Esophagus mucosa (tissue), 1 donor: ENCODE measurements at places on chromosomes 3 and 15. TPM values are rescaled to one million over a fixed set of nuclear protein-coding genes. Genes with fewer than 3 reads are reported as not detected.

- ATAC-seq: peak; percentile 77
These were observed 27.3 kb upstream of the DMXL2 start for GRCh38 chr15:51649659-51650521.

- ATAC-seq: no peak
These were observed 31.0 kb downstream of the MEGF11 start for GRCh38 chr15:66222273-66223198.

DNA sequence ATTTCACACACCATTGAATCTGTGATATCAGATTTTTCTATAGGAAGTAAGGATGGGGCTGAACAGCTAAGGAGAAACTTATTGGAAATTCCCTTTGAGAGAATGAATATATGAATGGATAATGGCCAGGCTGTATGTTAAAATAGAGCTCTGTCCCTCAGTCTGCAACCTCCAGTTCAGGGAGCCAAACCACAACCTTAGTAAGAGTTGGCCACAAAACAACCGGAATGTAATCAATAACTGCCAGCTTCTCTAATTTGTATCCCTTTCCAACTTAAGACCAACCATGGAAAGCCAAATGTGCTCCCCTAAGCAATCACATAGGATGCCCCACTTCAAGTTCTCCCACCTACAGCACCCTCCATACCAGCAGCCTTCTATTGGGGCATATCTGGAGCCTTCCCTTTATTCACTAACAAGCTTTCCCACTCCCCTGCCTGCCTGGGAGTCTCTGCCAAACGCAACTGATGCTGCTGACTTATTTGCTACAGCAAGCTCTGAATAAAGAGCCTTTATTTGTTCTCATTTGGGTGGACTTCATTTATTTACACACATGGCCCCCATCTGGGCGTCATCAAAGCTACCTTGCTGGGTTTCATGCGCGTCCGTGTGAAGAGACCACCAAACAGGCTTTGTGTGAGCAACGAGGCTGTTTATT lies 75.4 kb upstream of the LARS2 start:
- ATAC-seq: no peak

GRCh38 chr3:21979706-21980105 lies 228.7 kb upstream of the ZNF385D start:
- no peak for ATAC-seq

GRCh38 chr15:48395521-48396011 lies 64.3 kb downstream of the DUT start:
- peak; percentile 84 for ATAC-seq

- peak; percentile 78 for ATAC-seq
These were observed 36.6 kb upstream of the CD47 start for GRCh38 chr3:108127301-108127988.

DNA sequence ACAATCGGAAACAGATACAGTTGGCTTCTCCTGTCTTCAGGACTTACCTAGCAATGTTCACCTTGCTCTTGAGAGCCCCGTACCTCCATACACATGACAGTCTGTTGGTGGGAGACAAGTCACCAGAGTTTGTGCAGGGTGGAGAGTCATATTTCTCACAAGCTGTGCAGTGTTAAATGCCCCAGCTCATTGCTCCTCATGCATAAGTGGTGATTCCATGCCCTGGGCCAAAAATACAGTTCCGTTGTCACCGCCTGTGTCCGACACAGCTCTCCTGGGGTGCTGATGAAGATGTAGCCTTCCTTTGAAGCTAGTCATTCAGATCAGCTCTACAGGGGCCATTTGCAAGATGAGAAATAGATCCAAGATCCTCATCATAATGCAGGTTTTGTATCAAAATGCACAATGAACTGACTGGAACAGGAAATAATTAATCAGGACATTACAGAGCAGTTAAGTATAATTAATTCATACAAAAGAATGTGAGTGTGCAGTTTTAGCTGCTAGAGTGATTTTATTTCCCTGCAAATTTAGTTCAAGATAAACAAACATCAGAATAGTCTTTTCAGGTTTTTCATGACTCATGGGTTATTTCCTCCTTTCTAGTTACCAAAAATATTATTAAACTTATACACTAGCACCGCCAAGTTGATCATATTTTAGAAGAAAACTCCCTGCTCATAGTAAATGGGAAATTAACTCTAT lies 66.5 kb downstream of the CD47 start:
- no peak for ATAC-seq

DNA sequence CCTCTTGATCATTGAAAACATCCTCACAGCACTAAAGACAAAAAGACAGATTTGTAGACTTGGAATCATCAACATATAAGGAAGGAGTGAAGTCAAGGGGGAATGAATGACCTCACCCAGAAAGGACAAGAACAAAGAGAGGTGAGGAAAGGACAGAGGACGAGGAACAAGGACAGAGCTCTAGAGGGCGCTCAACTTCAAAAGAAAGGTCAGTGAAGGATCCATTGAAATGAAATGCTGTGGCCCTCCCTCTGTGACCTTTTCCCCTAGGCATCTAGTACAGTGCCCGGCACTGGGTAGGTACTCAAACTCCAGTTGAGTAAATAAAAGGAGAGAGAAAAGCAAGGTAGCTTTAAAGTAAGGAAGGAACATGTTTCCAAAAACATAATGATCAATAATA lies 2.6 kb downstream of the ATP8B4 start:
- no peak for ATAC-seq

DNA sequence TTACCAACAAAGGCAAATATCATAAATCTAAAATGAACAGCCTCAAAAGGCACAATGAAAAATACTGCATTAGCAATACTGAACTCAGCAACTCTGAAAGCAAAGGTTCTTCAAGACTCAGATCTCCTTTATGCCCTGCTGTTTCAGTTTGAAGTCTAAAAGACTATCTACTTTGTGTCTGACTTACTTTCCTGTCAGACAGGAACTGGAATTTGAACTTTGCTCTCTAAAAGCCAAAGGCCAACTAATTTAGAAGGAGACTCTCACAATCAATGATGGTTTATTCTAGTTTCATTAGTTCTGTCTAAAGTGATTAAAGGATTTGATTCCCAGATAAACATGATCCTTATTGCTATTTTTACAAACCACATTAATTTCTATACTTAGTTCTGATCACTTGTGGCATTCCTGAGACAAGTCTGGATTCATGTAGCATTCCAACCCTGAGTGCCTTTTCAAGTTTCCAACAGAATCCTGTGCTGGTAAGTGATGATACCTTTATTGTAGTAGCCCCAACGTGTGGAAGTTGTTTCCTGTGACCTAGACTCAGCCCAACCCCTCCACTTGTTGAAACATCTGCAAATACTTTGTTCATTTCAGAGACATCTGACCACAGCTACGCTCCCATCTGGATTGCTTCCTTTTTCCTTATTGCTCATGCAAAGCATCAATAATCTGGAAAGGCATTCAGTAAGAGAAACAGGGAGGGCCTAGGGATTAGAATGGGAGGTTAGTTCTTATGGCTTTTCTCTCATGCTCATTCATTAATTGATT lies 14.9 kb upstream of the LEKR1 start:
- peak; percentile 70 for ATAC-seq

DNA sequence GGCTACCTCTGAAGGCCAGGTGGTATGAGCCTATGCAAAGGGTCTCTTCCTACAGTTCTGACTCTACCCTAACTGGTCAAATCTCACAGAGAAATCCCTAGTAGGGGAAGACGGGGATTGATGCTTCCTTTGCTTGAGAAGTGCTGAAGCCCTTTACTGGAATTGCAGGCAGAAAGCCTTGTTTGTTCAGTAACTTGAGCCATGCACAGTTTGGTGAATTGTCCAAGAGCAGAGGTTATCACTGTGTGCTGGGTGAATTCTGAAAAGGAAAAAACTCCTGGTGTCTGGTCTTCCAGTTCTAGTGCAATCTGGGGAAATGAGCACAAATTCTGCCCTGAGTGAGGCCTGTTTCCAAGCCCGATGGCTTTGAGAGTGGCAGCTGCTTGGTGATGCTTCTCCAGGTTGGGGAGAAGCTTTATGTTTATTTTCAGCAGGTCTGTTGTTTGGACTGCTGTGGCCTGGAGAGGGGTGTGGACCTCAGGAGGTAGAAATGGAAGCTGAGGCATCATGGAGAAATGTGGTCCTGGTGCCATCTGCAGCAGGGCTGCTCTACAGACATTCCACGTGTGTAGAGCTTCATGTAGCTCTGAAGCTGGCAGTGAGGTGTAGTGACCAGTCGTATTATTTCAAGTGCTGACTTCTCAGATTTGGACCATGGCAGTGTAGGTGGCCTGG lies 60.9 kb downstream of the ARNT2 start:
- no peak for ATAC-seq

- ATAC-seq: no peak
These were observed 16.3 kb upstream of the NICN1 start for GRCh38 chr3:49445391-49445790.

GRCh38 chr3:197501496-197501878 lies 54.3 kb downstream of the BDH1 start:
- peak; percentile 38 for ATAC-seq

DNA sequence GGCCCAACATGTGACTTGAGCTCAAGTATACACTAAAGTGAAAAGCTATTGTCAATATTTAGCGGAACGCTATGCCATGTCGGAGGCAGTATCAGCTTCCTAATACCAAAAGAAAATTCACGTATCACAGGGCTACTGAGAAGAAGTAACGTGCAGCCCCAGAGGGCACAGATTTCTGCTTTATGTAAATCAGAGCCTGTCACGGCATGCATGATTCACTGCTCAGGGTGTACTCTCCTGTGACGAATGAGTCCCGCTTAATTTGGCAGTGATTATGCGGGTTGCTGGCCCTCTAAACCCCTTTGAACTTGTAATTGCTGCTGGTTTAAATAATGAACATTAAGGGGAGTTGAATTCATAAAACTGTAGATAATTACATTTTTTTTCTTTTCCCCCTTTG lies 85.3 kb downstream of the MEIS2 start:
- peak; percentile 90 for ATAC-seq

- ATAC-seq: no peak
These were observed 548.2 kb downstream of the FOXP1 start for GRCh38 chr3:71035314-71035713.

GRCh38 chr3:33141006-33141405 lies 27.2 kb downstream of the CRTAP start:
- no peak for ATAC-seq

- peak; percentile 43 for ATAC-seq
These were observed at the start of gene TAGLN3 for GRCh38 chr3:111998636-111999483. TSS of gene TAGLN3 (plus strand) at chr3:111998922. CDS start at chr3:111999423, 501 bp downstream.

- ATAC-seq: no peak
These were observed 341.5 kb downstream of the FOXP1 start for GRCh38 chr3:71241981-71242560.

DNA sequence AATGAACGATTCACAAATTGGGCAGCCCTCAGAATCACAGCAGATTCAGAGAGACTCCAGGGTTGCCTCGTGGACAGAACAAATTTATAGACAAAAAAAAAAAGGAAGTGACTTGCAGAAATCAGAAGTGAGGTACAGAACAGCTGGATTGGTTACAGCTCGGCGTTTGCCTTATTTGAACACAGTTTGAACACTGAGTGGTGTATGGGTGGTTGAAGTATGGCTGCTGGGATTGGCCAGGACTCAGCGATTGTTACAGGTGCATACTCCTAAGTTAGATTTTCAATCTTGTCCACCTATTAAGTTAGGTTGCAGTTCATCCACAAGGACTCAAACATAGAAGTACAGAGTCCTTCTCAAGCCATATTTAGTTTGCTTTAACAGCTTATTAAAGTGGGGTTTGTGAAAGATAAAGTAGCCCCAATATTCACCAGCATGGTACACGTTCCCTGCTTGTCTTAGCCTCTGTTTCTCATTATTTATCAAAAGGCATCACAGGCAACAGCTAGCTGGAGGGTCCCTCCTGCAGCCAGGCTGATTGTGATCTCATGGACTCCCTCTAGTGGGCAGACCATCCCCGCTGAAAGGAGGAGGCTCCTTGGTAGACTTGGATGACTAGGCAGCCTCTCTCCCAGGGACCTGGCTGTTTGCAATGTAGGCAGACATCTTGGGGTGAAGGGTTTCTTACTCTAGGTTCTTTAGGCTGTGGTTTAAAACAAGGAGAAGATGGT lies 17.6 kb upstream of the ALDH1L1 start:
- ATAC-seq: peak; percentile 78

DNA sequence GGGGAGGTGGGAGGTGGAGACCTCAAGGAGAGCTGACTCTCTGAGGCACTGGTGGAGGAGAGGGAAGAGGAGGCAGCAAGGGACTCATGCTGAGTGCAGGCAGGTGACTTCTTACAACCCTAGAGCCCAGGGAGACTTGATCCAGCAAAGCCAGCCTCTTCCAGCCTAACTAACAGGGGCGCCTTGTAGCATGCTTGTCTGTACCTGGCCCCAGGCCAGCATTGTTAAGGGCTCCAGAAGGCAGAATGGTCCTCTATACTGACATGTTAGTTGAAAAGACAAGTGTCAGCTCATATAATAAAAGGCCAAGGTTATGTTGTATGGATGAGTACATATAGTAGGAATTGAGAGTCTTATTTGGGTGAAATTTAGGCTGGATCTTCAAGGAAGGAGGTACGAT lies 65.4 kb downstream of the CHDH start:
- no peak for ATAC-seq

DNA sequence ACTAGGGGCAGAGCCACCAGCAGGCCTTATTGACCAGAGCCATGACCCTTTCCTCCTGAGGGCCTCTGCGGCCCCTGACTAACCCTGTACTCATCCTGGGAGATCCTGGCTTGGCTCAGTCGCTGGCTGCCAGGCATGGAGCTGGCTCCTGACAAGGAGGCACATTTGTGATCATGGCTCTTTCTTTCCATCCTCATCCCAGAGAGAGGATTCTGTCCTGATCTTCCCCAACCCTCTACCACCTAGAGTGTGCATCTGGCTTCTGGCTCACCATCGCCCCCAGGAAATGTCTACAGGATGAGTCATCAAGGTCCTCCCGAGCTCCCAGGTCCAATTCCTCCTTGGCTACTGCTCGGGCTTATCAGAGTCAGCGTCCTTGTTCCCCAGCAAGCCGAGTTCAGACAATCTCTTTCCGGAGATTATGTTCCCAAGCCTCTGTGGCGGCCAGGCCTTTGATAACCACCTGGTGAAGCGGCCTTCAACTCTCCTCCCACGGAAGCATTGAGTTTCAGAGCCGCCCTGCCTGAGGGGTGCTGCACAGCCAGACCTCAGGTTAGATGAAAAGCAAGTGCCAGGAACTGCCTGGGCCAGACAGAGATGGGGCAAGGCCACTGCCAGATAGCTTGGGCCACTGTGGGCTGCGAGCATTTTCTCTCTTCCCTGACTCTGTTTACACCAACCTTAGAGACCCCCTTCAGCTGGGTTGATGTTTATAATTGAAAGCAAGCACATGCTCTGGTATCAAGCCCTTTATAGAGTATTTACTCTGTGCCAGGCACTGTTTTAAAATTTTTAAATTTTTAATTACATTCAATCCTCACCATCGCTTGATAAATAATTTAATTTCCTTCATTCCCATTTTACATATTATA lies 44.3 kb upstream of the MRPS22 start:
- ATAC-seq: no peak

- ATAC-seq: peak; percentile 77
These were observed 27.8 kb downstream of the SLC27A2 start for GRCh38 chr15:50209809-50210208.

The CCDC33 gene
- total RNA-seq: 0.32 TPM

The CCDC54 gene
- total RNA-seq: not detected

The SNX33 gene
- 24.7 TPM for total RNA-seq

The LRRC57 gene
- total RNA-seq: 11.6 TPM

The TMEM158 gene
- total RNA-seq: 3.5 TPM

The TMED3 gene
- total RNA-seq: 103 TPM

The CIB2 gene
- total RNA-seq: 5.6 TPM
